NCI-H345 (cell line): ENCODE measurements at places on chromosomes 13 and 19.

- no peak for DNase-seq
These were observed 4.3 kb upstream of the ZNF813 start for GRCh38 chr19:53463263-53463662.

DNA sequence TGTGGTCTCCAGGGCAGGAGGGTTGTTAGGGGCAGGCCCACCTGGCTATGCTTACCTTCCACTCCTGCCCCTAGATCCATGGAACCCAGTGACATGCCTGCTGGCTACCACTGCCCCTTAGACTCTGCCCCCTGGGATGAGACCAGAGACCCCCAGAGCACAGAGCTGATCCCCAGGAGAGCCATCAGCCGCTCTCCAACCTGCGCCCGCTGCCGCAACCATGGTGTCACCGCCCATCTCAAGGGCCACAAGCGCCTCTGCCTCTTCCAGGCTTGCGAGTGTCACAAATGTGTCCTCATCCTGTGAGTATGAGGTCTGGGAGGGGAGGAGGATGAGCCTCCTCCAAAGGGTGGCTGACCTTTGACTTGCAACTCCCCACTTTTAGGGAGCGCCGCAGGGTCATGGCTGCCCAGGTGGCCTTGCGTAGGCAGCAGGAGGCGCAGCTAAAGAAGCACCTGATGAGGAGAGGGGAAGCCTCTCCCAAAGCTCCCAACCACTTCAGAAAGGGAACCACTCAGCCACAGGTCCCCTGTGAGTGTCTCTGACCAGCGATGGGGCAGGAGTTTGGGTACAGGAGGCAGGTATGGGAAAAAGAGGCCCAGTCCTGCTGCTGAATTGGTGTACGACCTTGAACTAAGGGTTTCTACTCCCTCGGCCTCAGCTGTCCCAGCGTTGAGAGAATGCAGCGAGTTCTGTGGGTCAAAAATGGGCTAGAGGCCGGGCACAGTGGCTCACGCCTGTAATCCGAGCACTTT is 2.7 kb downstream of the DMRTC2 start:
- DNase-seq = no peak

- DNase-seq = no peak
These were observed 95.4 kb downstream of the CYSLTR2 start for GRCh38 chr13:48749144-48749543.

- DNase-seq = no peak
These were observed 95.6 kb upstream of the ZNF98 start for GRCh38 chr19:22517496-22518411.

DNA sequence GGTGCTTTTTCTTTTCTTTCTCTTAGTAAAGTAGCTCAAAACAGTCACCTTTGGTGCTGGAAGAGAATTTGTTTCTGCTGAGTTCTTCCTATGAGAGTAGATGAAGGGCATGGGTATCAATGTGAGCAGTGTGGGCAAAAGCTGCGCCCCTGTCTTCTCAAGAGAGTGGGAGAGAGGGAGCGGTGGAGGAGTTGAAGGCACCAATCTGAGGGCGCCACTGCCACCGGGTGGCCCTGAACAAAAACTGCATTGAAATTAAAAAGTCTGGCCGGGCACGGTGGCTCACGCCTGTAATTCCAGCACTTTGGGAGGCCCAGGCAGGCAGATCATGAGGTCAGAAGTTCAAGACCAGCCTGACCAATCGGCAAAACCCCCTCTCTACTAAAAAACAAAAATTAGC is 28.7 kb upstream of the EPHX3 start:
- no peak for DNase-seq

DNA sequence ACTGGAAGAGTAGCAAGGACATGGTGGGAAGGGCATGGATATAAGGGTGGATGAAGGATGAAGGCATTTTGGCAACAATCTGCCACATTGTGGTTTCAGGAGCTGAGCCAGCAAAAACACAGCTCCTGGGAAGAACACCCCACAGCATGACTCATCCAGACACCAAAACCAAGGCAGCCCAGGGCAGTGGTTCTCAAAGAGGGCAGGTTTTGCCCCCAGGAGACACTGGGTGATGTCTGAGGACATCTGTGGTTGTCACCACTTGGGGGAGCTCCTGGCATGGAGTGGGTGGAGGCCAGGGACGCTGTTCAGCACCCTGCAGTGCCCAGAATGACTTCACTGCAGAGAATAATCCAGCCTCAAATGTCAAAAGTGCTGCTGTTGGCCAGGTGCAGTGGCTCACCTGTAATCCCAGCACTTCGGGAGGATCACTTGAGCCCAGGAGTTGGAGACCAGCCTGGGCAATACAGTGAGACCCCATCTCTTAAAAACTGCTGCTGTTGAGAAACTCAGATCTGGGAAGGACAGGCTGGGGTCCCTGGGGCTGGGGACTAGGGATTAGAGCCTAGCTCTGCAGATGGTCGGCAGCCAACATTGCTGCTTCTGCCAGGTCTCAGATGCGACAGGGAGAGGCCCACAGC is 16.1 kb downstream of the ZFR2 start:
- peak; percentile 23 for DNase-seq
